ENCODE measurements at places on chromosomes 16 and 17.

DNA sequence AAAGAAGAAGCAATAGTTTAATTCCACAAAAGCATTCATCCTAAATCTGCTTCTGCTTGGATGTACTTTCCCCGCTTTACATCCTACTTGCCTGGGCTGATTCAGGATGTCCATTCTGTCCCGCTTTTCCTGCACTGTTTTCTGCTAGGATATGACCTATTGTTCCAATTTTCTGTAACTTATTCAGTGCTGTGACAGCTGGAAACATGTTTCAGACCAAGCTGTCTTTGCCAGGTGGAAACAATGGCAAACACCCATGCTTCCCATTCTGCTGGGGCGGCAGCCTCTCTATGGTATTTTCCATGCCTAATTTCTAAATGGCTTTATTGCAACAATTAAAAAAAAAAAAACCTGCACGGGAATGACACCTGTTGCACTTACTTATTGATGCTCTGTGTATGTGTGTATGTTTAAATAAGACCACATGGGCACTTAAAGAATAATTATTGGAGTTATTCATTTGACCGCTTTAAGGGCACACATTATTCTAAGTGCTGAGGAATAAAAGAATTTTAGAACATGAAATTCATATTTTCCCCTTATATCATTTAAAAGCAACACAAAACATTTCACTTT, 21.0 kb downstream of the COQ7 start:
- DNase-seq = no peak

GRCh38 chr16:70714581-70715054, 28.8 kb upstream of the MTSS2 start:
- no peak for DNase-seq

DNA sequence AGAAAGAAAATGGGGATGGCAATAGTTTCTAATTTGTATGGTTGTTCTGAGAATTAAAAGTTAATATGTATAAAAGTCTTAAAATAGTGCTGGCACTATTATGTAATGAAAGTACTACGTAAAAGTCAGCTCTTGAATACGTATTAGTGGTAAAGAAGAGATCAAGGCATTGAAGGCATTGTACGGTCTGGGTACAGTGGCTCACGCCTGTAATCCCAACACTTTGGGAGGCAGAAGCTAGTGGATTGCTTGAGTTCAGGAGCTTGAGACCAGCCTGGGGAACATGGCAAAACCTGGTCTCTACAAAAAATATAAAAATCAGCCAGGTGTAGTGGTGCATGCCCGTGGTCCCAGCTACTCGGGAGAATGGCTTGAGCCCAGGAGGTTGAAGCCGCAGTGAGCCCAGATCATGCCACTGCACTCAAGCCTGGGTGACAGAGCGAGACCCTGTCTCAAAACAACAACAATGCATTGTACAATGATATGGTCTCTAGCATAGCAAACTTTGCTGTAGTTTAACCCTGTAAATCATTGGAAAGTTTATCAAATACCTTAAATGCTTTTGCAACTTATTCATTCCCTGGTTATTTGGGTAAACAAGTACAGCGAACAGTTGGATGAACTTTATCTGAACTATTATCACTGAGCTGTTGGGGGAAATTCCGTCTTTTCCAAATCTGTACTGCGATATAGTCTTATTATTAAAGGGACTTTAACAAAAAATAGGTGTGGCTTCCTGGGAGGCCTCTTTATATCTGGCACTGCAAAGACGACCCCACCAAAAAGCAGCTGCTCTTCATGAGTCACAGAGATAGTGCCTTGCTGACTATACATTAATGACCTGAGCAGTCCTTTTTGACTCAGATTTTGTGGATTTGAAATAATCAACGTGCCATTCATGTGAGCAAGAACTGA, 73.6 kb downstream of the GPRC5B start:
- DNase-seq = no peak

DNA sequence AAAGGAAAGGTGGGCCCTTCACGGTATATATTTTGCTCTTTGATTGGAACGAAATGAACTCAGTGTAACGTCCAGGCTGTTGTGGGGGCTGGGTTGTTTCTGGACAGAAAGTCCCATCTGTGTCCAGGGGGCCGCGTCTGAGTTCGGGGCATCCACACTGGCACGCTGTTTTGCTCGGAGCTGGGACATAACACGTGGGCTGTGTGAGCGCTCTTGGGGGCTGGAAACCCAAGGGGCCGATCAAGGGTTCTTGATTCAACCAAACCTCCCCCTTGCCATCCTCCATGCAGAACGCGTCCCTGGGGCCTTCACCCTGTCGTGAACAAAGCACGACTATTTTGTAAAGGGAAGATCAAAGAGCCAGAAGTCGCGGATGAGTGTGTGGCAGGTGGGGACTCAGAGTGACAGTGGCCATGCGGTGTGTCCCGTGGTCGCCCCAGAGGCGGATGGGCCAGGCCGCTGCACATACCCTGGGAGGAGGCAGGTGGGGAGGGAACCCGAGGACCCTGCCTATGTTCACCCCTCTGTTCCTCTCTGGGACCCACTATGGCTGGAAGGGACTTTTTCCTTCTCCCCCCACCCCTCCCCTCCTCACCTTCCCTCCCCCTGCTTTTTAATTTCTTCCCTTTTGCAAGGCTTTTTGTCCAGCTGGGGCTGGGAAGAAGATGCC, 387.2 kb downstream of the SEC14L1 start:
- no peak for DNase-seq

GRCh38 chr16:57693550-57693949, 1.1 kb upstream of the DRC7 start:
- DNase-seq = no peak

DNA sequence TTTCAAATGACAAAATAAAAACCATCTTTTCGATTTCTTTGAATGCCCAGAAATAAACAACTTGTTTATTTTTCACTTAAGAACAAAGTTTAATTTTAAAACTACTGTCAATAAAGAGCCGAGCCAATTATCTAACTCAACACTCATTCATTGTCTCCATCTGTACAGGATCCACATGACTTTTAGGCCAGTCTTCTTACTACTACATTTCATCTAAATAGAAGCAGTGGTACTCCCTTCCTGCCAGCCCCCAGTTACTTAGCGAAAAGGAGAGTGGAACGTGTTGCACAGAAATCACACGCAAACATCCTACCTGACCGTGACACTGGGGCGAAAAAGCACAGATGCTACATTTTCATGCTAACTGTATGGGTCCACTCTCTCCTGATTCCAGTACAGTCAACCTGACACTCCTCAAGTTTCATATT, 1.2 kb downstream of the GNA13 start:
- DNase-seq = no peak

GRCh38 chr16:12723681-12724080, 80.0 kb downstream of the CPPED1 start:
- DNase-seq = no peak

GRCh38 chr17:74530831-74531150, 484 bp downstream of the CD300LB start:
- DNase-seq = no peak

DNA sequence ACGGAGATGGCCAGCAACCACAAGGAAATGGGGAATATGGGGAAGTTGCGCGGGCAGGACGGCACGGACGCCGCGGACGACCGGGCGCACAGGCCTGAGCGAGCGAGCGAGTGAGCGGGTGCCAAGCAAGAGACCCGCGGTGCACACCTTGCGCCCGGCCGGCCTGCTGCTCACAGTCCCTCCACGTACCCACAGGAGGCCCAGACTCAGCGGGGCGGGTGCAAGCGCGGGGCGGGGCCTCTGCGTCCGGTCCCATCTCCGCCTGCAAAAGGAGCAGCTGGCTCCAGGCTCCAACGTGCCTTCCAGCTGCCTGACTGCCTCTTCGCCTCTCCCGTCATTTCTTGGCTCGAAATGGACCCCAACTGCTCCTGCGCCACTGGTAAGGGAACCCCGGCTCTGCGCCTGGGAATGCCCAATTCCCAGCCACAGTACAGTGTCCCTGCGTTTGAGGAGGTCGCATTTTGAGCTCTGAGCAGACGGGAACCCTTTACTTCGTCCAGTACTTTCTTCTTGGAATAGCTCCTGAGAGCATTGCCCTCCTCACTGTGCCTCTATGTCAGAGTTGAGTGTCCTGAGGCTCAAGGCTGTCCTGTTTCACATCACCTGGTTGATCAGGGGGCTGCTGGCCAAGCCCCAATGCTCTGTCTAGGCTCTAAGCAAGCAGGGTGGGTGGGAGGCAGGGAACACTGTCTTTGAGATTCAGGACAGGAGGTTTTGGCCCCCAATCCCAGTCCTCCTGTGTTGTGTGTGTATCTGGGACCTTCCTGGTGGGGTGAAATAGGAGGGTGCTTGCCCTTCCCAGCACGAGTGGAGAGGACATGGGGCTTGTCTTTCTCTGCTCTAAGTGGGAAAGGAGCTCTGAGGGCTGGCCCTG, 8.1 kb upstream of the MT1E start:
- peak; percentile 58 for DNase-seq

GRCh38 chr16:2535625-2536013, 2.2 kb upstream of the PDPK1 start:
- DNase-seq = no peak

- no peak for DNase-seq
Measured at GRCh38 chr16:80687606-80688005, 116.8 kb downstream of the CDYL2 start.

- DNase-seq = no peak
Measured at GRCh38 chr17:38617074-38617860, 11.5 kb upstream of the SRCIN1 start.

DNA sequence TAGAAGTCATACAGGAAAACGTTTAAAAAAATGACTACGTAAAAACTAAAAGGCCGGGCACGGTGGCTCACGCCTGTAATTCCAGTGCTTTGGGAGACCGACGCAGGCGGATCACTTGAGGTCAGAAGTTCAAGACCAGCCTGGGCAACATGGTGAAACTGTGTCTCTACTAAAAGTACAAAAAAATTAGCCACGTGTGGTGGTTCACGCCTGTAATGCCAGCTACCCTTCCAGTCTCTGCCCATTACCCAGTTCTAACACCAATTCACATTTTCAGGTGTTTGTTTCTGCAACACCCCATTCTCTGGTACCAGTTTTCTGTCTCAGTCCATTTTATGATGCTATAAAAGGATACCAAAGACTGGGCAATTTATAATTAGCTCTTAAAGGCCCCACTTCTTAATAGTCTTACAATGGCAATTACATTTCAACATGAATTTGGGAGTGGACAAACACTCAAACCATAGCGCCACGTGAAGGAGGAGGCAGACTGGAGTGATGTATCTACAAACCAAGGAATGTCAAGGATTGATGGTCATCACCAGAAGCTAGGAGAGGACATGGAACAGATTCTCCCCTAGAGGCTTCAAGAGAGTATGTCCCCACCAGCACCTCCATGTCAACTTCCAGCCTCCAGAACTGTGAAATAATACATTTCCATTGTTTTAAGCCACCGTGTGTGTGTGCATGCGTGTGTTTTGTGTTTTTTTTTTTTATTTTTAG, 791 bp upstream of the C17orf75 start:
- no peak for DNase-seq

DNA sequence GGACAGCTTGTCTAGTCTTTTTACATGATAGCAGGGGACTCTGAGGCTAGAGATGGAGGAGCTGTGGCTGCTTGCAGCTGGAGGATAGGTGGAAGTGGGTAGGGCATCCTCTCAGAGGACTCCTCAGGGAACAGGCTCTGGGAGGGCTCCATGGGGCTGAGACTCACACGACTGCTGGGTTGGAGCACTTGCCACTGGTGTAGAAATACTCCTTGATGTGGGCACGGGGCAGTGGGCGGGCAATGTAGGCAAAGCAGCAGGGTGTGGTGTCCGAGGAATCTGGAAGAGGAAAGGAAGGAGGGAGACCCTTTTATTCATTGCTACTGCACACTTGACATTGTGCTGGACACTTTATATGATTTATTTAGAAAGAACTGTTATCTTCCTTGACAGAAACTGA, 1.8 kb downstream of the CCL5 start:
- DNase-seq = no peak

DNA sequence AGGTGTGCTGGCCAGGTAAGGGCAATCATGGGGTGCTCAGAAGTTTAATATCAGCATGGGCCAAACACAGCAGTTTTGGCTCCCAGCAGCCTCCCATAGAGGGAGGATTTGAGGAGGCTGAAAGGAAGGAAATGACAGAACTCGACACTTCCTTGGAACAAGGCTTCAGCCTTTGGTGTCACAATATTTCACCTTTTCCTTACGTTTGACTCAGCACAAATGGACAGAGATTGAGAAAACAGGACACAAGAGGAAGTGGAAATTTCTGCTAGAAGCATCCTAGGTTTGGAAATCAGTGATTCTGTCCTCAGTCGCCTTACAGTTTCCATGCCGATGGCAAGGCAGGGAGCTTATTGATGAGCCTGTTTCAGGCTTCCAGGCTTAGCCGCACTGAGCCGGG, 181.4 kb downstream of the MAF start:
- no peak for DNase-seq

DNA sequence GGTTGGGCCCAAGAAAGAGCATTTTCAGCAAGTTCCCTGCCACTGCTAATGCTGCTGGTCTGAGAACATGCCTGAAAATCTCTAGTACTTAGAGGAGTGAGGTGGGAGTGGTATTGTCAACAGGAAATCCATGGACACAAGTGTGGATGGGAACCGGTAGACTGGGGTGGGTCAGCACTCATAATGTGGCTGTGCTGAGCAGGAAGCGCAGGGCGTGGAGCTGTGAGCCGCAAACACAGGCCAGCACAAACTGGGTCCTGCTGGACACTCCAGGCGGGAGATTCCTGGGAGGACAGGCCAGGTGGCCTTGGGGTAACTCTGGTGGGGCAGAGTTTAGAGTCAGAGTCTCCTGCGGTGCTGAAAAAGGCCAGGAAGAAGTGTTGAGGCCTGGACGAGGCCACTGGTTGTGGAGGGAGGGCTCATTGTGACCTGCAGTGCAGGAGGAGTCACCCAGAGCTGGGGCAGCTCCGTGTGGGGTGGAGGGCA, 62.6 kb downstream of the BANP start:
- no peak for DNase-seq

DNA sequence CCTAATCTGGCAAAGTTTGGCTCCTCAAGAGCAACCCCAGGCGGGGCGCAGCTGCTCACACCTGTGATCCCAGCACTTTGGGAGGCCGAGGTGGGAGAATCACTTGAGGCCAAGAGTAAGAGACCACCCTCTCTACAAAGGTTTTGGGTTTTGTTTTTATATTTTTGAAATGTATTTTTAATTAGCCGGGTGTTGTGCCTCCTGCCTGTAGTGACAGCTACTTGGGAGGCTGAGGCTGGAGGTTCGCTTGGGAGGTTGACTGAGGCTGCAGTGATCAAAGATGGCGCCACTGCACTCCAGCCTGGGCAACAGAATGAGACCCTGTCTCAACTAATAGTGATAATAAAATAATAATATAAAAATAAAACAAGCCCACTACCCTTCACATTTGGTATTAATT, 756 bp upstream of the USP7 start:
- no peak for DNase-seq

DNA sequence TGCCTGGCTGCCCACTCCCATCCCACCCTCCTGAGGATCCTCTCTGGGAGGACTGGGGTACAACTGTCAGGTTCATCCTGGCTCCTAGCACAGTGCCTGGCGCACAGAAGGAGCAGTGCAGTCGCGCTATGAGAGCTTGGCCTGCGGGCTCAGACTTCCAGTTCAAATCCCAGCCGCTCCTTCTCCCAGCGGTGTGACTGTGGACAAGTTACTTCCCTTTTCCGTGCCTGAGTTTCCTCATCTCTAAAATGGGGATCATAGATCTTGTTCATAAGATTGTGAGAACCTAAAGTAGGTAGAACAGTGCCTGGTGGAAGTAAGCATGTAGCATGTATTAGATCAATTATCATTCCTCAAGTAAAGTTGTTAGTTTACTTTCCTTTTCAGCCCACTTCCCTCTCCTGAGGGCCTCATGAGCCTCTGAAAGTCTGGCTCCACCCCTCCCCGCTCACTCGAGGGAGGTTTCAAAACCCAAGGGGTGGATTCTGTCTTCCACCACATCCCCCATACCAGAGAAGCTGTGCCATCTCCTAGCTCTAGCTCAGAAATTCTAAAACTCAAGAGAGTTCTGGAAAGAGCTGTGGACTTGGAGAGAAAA, 19.9 kb upstream of the COL1A1 start:
- DNase-seq = no peak

- DNase-seq = no peak
Measured at GRCh38 chr17:1154704-1155103, 25.1 kb downstream of the ABR start.

Measured in stimulated activated naive CD8-positive, alpha-beta T cell treated with anti-CD3 and anti-CD28 coated beads, Interleukin-15, Interleukin-2, amounts not matched to agents 100 U/mL and 50 U/mL, for 24 hours (primary cell).